ENCODE measurements at places on chromosomes 12 and 14.

DNA sequence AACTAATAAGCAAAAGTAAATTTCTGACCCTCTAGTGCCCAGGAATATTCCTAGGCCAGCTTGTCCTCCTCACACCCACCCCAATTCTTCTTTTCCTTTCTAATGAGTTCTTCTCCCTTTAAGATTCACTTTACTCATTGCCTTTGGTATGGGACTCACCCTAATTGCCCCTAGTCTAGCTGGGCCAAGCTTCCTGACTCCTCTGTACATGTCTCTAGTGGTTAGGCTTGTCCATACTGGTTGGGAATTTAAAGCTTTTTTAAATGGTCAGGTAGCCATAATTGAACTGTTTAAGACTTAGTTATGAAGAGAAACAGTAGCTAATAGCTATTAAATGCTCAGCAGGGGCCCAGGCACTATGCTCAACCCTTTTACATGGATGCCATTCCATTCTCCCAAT is 248.2 kb downstream of the C12orf42 start:
- no peak for DNase-seq

DNA sequence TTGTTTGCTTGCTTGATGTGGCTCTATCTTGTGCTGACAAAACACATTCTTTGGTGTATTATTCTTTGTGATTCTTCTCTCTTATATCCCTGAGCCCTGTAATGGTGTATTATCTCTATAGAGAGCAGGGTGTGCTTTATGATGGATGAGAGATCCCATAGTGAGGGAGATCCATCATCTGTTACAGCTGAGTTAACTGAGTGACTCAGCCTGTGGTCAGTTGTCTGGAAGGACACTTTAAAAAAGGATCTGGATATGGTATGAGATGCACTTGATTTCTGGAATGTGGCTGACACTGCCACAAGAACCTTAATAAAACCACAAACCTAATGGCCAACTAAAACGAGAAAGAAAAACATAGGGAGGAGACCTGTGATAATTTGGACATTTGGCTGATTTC is 461.4 kb upstream of the SYT1 start:
- no peak for DNase-seq

DNA sequence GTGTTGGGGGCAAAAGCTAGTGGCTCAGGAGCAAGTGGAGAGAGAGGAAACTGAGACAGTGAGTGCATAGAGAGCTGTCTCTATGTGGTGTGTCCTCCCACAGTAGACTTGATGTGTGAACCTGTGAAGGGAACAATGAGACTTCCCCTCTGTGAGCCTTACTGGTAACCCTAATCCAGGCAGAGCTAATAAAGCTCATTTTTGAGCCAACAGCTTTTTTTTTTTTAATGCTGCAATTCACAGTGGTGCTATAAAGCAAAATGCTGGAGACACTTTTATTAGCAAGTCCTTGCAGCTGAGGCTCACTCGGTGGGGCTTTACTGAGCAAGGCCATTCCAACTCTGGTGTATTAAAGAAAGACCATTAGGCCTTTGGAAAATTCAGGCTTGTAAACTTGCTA is 26.9 kb downstream of the FBXW8 start:
- DNase-seq, result no peak

DNA sequence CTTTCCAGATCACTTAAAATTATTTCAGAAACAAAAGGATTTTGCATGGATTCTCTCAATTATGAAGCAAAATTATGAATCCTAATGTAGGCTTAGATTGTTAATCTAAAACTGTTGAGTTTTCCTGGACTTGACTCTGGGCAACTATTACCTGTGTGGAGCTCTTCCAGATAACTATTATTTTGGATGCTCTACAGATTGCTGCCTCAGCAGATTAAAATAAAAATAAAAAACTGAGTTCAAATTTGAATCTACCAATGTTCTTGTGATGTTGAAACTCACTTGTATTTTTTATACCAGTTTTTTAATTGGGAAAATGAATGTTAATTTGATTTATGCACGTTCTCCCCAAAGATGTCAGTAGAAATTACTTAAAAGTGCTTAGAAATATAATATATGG is 120.5 kb upstream of the NAV3 start:
- no peak for DNase-seq

DNA sequence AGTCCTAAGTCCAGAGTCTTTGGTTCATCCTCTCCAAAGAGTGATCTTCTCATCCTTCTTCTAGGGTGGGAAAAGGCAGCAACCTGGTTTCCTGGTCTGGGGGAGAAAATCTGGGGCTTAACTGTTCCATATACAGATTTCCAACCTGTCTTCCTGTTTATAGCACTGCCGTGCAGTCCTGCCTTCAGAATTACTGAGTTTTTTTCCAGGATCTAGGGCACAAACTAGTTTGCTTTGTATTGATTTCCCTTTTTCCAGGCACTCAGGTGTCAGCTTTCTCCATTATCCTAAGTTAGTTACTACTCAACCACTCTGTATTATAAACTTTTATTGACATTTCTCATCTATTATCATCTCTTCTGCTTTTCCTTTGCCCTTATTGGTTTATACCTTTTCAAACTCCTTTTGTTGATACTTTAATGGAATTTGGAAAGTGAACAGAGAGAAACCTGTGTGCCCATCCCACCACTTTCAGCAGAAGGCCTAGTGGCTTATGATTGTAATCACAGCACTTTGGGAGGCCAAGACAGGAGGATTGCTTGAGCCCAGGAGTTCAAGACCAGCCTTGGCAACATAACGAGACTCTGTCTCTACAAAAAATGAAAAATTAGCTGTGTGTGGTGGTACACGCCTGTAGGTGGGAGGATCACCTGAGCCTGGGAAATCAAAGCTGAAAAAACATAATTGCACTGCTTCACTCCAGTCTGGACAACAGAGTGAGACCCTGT is 4.1 kb upstream of the LYZ start:
- no peak for DNase-seq

- DNase-seq, result no peak
These were observed 4.0 kb downstream of the AGAP2 start for GRCh38 chr12:57734591-57734990.

- DNase-seq, result no peak
These were observed 233.3 kb upstream of the FOXN3 start for GRCh38 chr14:89650077-89650978.
